Activated T-helper 9 cell treated with anti-CD3 and anti-CD28 coated beads, Interleukin-2, amount 50 U/mL, for 16 hours (primary cell): ENCODE measurements at places on chromosomes 4 and X.

GRCh38 chr4:53716011-53716410 lies 124.7 kb upstream of the LNX1 start:
- DNase-seq = no peak

DNA sequence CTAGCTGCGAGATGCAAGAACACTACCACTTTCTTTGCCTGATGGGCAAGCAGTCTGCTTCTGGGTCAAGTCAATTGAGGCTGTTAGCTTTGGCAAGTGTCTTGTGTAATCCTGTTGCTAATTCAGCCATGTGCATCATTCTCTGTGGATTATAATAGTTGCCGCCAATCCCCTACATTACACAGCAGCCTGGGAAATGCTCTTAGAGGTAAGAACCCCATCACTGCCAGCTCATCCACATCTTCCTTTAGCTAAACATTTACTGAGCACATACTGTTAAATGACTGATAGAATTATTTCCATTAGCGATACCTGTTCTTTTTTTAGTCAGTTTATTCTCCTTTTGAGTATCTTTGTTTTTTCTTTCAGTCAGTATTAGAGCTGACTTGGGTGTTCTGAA lies 116.2 kb downstream of the CBR4 start:
- DNase-seq = no peak

DNA sequence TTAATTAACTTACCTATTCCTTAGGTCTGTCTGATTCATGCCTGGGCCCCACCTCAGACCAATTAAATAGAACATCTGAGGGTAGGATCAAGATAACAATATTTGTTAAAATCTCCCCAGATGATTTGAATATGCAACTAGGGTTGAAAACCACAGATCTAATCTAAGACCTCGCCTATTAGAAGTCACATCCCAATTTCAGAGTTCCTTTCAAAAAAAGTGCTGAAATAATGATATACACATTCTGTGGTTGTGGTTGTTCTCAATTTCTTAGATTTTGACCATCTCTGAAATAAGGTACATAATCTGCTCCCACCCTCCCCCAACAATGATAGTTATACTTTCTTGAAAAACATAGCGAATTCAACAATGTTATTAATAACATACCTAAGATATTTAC lies 27.7 kb downstream of the NIPAL1 start:
- no peak for DNase-seq

DNA sequence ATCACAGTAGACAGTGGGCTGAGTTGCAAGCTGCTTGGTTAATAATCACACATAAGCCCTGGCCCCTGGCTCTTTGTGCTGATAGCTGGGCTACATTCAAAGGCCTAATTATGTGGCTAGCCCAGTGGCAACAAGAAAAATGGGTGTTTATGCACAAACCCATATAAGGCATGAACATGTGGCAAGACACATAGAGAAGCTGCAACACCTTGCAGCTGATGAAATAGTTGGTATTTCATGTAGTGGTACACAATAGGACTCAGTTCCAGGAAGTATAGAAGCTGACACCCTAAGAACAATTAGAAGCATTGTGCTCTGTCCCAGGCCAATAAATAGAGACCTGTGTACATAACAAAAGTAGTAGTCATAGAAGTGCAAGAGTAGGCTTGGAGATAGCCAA lies 14.6 kb upstream of the ZNF630 start:
- DNase-seq = no peak

DNA sequence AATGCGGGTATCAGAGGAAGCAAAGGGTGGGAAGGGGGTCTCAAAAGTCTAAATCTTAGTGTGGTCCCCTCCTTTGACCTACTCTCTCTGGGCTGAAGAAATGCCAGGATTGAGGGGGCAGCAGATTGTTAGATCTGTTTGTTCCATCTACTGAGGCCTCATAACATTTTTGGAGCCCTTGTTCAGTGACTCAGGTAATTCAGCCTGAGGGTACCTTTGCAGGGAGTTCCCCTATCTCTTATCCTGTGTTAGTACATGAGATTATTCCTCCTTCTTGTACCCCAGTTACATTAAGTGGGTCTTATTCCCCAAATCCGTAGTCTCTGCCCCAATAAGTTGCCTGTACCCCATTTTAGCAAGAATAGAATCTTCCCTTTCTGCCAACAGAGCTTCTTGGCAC lies 79.0 kb downstream of the RTL9 start:
- DNase-seq = no peak

DNA sequence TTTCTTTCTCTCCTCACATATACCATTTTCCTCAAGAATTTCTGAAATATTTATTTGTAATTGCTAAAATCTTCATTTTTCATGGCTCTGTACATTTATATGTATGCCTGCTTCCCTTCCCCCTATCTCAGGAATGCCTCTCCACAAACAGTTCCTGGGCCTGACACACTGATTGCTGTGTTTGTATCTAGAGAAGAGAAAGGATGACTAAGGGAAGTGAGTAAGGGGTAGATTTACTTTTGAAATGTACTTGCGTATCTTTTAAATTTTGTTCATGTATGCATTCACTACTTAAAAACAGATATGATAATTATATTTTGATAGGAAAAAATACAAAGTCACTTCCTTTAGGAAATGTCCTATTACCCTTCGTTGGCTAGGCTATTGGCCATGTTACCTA lies 790.8 kb downstream of the PCDH18 start:
- DNase-seq = no peak

DNA sequence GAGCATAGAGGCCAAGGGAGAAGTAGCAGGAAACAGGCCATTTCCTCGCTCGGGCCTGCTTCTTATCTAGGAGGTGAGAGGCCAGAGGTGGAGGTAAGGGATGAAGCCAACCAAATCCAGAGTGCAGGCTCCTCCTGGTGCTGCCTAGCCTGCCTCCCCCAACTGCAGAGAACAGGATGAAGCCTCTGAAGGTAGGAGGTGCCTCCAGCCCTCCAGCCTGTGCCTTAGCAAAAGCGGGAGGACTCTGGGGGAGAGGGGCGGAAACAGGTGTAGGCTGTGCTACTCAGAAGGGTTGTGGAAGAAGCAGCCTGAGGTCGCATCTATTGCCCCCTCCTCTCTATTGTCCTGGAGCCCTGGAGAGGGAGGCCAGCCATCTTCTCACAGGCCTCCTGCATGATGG lies 2.9 kb upstream of the MTM1 start:
- DNase-seq = no peak
